ENCODE measurements at places on chromosomes 7 and 10.

GRCh38 chr10:25467881-25468280, 293.1 kb downstream of the GPR158 start:
- DNase-seq, result no peak

DNA sequence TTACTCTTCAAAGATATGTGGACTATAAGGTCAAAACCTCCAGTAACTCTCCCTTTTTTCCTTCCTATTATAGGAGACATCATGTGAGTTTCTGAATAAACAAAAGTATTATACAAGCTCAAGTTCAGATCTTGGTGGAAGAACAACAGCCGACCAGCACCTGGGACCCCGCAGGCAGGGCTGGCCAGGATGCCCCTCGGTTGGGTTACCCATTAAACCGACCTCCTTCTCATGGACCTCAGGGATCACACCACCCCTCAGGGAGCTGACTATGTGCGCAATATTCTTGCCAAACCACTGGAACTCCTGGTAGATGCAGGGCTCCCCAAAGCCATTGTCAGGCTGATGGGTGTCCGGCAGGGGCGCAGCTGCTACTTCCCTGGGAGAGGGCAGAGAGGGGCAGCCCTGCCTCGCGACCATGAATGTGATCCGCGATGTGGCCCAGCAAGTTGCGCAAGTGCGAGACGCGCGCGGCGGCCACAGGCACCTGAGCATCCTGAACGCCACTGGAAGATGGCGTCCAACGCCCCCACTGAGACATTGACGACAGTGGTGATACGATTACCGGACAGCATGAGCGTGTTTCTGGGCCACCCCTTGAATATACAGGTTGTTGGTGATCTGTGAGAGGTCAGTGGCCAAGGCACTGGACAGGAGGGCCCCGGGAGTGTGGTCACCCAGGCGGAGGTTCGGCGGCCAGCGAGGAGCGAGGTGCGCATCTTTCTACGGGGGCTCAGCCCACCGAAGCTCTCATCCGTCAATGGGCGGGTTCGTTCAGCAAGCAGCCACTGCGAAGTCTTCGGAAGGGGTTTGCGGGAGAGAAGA, 161.3 kb downstream of the IPMK start:
- no peak for DNase-seq

GRCh38 chr7:133609806-133610205, 356.9 kb downstream of the EXOC4 start:
- no peak for DNase-seq

DNA sequence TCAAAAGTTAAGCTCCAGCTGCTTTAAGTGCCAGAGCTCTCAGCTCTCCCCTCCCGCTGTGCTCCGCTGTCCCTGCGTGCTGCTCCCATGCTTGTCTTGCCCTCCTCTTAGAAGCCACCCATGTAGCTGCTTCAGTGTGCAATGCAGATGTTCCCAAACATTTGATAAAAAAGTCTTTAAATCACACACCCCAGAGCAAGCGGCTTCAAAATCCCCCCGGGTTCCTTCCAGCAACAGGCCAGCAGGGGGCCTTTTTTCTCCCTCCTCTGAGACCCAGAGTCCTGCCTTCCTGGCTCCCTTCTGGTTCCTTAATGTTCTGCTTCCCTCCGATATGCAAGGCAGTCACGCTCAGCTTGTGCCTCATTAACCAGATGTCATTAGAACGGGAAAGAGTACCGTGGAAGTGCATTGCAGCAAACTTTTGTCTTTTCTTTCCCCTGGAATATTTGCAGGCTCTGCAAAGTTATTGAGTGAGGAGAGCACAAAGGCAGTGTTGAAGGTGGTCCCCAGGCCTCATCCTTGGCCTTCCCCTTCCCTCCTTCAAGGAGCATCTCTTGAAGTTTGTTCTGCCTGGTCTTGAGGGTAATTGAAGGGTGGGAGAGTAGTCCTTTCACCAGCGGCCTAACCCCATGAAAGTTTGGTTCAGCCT, 25.5 kb downstream of the LDB3 start:
- no peak for DNase-seq

DNA sequence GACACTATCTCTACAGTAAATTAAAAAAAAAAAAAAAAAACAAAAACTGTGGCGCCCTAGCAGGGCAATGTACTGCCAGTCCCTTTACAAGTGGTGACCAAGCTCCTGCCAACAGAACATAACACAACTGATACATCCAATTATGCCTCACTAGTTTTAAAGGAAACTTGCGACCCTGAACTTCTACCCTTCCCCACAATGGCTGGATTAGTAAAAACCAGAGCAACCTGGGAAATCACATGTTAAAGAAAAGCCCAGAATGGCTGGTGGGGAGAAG, 16.5 kb downstream of the ATE1 start:
- DNase-seq, result no peak

DNA sequence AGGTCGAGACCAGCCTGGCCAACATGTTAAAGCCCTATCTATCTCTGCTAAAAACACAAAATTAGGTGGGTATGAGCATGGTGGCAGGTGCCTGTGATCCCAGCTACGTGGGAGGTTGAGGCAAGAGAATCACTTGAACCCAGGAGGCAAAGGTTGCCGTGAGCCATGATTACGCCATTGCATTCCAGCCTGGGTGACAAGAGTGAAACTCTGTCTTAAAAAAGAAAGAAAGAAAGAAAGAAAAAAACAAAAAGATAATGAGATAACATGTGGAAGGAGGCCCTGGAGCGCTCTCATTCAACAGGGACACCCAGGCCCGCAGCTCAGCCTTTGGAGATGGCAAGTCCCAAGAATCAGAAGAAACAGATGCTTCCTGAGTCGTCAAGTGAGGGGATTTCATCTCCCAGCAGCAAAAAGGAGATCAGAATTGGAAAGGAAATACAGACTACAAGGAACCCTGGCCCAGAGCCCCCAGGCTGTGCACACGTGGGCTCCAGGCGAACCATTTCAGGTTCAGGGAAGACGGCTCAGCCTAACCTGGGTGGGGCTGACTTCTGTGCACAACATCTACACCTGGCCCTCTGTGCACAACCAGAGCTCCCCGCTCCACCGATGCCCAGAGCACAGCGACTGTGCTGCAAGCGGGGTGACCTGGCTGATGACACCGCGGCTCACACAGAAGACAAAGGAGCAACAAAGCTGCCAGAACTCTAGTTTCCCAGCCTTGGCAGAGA, 33.3 kb downstream of the GNA12 start:
- DNase-seq, result no peak

DNA sequence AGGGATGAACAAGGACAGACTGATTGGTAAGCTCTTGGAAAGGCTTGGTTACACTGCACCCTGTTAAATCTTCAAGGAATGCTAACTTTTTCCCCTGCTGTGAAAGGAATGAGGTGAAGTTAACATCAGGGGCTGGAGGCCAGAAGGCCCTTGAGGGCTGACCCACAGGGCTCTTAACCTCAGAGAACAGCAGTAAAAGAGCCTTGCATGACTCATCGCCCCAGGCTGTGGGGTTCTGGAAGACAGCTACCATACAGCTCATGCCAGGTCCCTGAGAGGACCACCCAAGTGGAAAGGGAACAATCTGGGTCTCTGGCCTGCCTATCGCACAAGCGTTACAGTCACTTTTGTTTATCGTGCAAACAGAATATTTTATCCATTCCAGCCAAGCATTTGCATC, 54.4 kb downstream of the CYP2C9 start:
- DNase-seq, result no peak

DNA sequence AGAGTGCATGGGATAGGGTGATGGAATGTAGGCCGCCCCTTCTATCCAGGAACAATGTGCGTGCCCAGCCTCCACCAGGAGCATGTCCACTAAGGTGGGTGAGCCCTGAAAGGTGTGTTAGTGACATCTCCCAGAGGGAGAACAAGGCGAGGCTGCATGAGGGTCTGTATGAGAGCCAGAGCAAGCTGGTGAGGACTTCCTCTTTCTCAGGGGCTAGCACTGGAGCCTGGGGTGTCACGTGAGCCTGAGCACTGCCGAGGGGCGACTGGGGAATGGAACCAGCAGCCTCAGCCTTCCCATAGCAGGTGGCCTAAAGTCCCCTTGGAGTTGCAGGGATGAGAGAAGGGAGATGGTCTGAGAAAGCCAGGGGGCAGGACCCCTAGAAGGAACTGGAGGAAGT, 156.3 kb upstream of the COBL start:
- DNase-seq, result no peak

- no peak for DNase-seq
These were observed 646.7 kb downstream of the PARD3 start for GRCh38 chr10:34168439-34168838.

- no peak for DNase-seq
These were observed 140.1 kb downstream of the ETV1 start for GRCh38 chr7:13849163-13849892.

- DNase-seq, result no peak
These were observed 83.3 kb downstream of the KAT6B start for GRCh38 chr10:74909670-74910069.

- DNase-seq, result no peak
These were observed 842 bp upstream of the JAKMIP3 start for GRCh38 chr10:132064771-132065437.

GRCh38 chr7:16212610-16213009, 208.7 kb downstream of the CRPPA start:
- no peak for DNase-seq

DNA sequence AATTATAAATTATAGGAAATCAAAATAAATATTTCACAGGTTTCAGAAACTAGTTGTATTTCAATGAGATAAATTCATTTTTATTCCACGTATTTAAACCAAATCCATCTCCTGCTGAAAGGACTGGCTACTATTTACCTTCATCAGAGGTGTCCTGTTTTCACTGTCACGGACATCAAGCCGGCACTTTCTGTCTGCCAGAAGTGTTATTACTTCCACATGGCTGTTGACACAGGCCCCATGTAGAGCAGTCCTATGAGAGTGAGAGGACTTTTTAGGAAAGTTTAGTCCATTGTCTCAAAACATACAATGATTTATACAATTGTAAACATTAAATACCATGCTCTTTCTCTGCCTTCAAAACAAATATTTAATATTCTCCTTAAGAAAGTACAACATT, 100.4 kb upstream of the ACBD5 start:
- DNase-seq, result no peak

GRCh38 chr10:67621834-67622233, 74.2 kb downstream of the CTNNA3 start:
- DNase-seq, result no peak

DNA sequence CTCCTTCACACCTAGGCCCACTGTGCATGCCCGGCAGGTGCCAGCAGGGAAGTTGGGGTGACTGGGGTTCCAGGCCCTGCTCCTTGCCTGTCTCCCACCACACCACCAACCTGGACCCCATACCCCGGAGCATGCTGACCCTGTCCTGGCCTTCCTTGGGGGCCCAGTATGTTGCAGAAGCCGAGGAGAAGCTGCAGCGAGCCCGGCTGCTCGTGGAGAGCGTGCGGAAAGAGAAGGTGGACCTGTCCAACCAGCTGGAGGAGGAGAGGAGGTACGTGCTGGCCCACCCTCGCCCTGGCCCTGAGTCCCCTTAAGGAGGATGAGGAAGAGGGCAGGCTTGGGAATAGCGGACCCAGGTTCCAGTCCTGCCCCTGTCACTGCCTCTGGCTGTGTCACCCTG, 70.8 kb downstream of the CLIP2 start:
- no peak for DNase-seq

DNA sequence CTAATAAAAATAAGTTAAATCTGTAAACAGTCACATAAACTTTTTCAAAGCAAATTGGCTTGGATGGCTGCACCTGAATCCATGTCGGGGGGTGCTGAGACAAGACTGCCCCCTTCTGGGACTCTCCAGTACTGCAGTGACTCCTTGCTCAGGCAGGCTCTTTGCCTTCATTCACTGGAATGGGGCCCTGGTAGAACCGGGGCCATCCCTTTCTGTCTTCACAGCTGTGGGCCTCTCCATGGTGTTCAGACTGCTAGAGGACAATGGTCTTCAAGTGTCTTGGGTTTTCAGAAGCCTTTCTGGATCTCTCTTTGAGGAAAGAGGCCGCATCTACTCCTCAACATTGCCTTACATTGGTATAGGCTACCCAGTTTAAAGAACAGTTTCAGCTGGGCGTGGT, 16.1 kb upstream of the IMPDH1 start:
- DNase-seq, result peak; percentile 73

DNA sequence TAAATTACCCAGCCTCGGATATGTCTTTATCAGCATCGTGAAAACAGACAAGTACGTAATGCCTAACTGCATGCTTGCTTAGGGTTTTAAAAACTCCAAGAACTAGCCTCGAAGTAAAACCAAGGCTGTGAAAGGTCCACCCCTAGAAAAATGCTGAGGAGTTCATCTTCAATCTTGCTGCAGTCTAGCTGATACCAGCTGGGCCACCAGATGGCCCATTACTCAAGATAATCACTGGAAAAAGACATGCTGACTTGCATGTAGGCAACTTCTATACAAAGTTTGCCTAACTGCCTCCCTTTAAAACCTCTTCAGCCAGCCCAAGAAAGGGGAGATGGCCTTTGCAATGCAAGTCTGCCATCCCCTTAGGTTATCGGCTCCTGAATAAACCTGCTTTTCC, 614.1 kb downstream of the GALNT17 start:
- no peak for DNase-seq

- DNase-seq, result no peak
These were observed 81.3 kb downstream of the SEMA3A start for GRCh38 chr7:84113286-84113685.

DNA sequence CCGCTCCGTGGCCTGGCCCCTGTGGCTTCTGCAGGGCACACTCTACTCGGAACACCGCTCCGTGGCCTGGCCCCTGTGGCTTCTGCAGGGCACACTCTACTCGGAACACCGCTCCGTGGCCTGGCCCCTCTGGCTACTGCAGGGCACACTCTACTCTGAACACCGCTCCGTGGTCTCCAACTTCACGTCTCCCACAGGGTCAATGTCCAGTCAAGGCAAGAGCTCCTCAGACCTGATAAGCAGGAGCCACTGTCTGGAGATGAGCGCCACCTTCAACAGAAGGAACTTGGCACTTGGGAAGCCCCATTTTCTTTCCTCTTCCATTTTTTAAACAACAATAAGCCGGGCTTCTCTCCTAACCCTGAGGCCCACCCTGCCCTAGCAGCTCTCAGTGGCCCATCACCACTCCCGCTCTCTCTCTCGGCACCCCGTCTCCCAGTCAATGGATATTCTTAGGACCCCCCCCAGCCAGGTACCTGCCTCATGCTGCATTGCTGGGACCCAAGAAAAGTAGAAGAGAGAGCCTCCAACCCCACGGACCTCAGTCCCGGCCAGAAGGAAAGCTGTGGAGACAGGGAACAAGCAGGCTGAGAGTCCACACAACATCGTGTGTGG, 56.3 kb downstream of the PRKAG2 start:
- DNase-seq, result no peak

- no peak for DNase-seq
These were observed 229.1 kb downstream of the CUX1 start for GRCh38 chr7:102046373-102047117.

GRCh38 chr7:122884186-122884585, 2.1 kb downstream of the CADPS2 start:
- no peak for DNase-seq

Data from CD8-positive, alpha-beta memory T cell (primary cell).